ENCODE measurements at places on chromosomes 13 and 19.

DNA sequence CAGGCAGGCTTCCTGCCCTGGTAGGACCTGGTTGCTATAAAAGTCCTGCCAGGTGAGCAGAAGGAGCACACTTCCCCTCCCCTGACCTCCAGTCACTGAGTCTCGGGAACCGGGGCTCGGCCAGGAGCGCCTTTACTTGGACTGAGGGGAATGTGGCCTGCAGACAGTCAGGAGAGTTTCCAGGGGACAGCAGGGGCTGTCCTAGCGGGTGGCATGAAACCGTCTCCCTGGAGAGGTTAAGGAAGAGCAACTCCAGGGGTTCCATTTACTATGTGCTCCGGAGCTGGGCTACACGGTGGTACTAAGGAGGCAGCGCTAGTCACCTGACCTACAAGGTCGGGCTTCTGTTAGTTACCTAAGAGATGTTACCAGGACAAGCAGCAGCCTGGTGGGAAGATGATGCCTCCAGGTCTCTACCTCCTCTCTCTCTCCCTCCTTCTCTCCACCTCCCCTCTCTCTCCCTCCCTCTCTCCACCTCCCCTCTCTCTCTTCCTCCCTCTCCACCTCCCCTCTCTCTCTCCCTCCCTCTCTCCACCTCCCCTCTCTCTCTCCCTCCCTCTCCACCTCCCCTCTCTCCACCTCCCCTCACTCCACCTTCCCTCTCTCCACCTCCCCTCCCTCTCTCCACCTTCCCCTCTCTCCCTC lies 4.1 kb upstream of the CNOT3 start:
- DNase-seq = no peak

DNA sequence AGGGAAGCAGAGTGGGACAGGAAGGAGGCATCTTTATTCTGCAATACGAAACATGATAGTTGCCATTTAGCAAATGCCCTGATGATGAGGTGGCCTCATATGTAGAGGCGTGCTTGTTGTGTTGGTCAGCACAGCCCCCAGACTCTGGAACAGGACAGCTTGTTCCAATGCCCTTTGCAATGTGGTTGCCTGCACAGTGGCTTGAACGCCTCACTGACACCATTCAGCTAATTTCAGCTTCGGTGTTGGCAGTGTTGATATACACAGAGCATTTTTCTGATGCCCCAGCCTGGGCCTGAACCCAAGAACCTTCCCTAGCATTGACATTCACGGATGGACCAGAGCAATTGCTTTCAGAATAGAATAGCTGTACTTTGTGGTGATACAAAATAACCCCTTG lies 133.3 kb downstream of the HS6ST3 start:
- DNase-seq = peak; percentile 77

DNA sequence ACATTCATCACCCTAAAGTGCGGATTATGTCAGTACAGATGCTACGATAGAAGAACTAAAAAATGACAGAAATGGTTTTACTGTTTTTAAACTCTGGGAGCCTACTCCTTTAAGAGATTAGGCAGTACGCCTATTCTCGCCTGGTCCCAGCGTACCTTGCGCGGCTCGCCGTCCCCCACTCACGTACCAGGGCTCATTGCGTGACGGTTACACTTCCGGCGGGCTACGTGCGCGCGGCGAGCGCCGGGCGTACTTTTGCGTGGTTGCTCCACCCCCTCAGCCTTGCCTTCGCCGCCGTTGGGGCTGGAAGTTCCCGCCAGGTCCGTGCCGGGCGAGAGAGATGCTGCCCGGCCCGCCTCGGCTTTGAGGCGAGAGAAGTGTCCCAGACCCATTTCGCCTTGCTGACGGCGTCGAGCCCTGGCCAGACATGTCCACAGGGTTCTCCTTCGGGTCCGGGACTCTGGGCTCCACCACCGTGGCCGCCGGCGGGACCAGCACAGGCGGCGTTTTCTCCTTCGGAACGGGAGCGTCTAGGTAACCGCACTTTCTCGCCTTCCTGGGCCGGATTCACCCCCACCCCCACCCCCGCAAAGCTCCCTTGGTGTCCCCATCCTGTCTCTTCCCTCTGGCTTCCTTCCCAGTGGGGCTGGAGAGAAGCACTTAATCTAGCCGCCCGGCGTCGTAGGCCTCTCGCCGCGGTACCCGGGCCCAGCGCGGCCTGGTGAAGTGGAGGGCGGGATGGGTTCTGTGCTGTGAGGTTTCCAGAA lies at the start of gene NUP58:
NUP58 (plus strand) TSS at position 279 of the 767 bp plus-strand sequence; CDS start at position 428, 149 bp downstream.
- peak; percentile 99 for DNase-seq

- DNase-seq = no peak
These were observed 2.9 kb downstream of the SBNO2 start for GRCh38 chr19:1170938-1171754.

- no peak for DNase-seq
These were observed 201.4 kb downstream of the DIAPH3 start for GRCh38 chr13:59962343-59962742.

DNA sequence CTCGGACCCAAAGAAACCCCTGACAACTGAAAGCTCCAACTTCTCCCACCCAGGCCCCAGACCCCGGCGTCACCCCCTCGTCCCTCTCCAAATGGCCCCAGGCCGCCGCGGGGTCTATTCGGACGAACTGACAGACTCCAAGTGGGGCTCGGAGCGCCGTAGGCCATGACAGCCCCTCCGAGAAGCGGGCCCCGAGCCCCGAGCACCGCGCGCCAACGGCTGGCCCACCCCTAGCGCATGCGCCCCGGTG lies 360 bp downstream of the DDX39A start:
- DNase-seq = no peak

Measured in cardiac septum (tissue), 1 donor.